NCI-H1105 treated with DMSO at 0.1 percent for 48 hours (cell line): ENCODE measurements at places on chromosomes 2 and 18.
A peak's percentile ranks its signal among the peaks of the same experiment; 100 is the strongest.

- no peak for DNase-seq
These were observed 388.0 kb upstream of the SYT4 start for GRCh38 chr18:43665105-43665788.

GRCh38 chr18:63603772-63604171 lies 16.6 kb downstream of the SERPINB13 start:
- no peak for DNase-seq

DNA sequence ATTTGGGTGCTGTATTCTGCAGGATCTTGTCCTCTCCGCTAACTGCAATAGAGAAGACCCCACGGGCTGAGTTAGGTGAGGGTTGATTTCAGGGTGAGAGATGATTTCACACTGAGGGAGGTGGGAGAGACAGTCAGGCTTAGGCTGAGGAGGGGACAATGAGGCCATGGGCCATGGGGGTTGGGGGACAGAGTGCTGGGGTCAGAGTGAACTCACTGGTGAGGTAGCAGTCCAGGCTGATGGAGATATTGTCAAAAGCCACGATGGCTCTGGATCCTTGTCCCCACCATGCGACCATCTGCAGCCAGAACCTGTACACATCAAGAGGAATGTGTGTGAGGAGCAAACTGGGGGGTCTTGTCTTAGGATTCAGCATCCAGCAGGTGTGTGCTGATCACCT lies 160.0 kb downstream of the CLIP4 start:
- DNase-seq, result no peak

GRCh38 chr18:9507565-9508088 lies 32.3 kb downstream of the RALBP1 start:
- no peak for DNase-seq

- DNase-seq, result no peak
These were observed 126.5 kb downstream of the INO80D start for GRCh38 chr2:205959521-205959920.

DNA sequence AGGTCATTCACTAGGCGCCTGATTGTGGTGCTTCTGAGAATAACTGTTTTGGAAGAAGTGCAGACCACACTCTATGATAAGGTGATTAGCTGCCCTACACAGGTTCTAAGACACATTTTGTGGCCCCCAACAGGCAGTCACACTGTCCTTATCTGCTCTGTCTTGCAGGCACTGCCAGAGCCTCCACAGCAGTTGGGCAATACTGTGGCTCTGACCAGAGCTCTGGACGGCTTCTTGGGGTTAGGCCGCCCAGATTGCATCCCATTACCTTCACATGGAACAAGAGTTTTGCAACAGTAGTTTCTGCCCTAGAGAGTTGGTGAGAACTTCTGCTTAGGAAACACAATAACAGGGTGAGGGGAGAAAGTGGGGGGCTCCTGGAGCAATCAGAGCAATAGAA lies 22.7 kb downstream of the RUFY4 start:
- no peak for DNase-seq

DNA sequence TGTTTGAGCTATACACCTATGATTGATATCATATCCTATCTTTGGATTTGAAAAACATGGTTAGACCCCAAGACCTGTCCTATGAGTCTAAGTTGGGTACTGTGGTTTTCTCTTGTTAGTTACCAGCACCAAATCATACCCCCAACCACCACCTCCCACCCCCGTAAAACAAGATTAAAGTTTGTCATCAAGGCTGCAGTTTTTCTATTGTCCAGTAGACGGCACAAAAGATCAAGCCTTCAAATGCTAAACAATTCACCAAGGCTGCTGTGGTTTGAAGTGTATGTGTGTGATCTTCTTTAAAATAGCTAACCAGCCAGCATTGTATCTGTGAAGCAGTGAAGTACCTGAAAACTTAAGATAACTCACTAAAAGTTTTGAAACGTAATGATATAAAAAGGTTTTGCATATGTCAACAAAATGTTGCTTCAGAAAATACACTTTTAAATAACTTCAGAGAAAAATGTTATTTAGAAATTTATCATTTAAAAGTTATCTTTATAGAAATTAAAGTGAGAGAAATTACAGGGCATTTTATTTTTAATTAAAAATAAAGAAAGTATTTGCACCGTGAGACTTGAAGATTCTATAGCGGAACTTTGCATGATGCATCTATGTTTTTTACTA lies 5.8 kb upstream of the MEIS1 start:
- peak; percentile 64 for DNase-seq

- no peak for DNase-seq
These were observed 148.4 kb upstream of the CAVIN2 start for GRCh38 chr2:191995285-191995684.

- no peak for DNase-seq
These were observed 120.5 kb downstream of the AFF3 start for GRCh38 chr2:100021791-100022340.

- no peak for DNase-seq
These were observed 247.0 kb downstream of the TFCP2L1 start for GRCh38 chr2:121038031-121038430.

DNA sequence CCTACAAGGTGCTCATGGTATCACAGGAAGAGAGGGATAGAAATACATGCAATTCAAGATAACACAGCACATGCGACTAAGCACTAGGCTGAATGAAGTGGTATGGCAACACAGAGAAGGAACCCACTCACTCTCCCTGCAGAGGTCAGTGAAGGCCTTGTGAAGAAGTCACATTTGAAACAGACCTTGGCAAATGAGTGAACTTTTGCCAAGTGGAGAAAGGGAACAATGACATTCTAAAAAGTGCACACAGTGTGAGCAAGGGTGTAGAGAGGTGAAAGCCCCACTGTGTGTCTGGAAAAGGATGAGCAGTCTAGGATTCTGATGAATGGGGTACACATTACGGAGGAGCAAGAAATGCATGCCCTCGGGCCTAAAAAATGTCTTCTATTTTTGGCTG lies 23.3 kb downstream of the KLF7 start:
- no peak for DNase-seq

GRCh38 chr2:33406622-33407021 lies 69.8 kb upstream of the RASGRP3 start:
- no peak for DNase-seq
